Stimulated activated CD8-positive, alpha-beta memory T cell treated with anti-CD3 and anti-CD28 coated beads, Interleukin-7, amount 100 ng/mL, for 1 hour (primary cell): ENCODE measurements at places on chromosomes 2 and 18.

- DNase-seq: no peak
These were observed 124.5 kb downstream of the CCDC102B start for GRCh38 chr18:68922392-68922791.

- no peak for DNase-seq
These were observed 122.9 kb downstream of the ATAD2B start for GRCh38 chr2:23803965-23804542.

DNA sequence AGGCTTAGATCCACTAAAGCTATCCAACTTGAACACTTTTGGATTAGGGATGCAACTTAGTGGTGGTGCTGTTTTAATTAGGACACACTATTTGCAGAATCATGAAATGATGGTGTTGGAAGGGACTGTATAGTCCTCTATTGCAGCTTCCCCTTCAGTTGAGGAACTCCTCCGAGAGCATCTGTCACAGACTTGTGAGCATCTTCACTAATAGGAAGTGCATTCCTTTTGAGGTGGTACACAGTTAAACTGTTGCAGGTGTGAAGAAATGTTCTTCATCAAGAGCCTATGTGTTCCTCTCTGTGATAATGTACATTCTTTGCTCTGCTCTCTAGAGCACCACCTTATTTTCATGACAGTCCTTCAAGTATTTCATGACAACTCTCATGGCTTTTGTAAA, 197.4 kb downstream of the CAMKMT start:
- DNase-seq: no peak

- DNase-seq: no peak
These were observed 4.0 kb downstream of the B4GALT6 start for GRCh38 chr18:31680433-31680811.

DNA sequence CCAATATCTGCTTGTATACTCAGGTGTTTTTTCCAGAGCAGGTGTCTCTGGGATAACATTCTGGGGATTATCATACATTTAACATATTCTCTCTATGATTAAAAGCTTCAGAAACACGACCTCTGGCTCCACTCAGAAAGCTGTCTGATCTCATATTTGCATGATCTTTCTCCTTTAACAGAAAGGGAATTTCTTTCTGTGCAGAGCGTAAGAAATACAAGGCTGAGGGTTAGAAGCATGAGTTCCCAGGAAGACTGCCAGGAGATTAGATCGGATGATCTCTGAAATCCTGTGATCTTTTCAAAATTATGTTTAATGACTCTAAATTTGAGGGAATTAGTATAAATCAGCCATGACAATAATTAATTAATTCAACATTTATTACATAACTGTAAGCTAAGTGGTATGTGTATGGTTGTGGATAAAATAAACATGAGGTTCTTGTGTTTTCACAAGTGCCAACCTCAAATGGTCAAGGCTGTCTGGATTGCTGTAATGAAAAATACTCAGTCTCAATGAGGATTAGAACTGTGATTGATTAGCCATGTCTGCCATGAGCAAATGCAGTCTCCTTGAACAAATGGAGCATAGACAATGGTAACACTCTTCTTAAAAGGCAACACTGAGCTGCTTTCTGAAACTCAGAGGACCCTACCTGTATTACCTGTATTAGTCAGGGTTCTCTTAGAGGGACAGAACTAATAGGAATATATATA, 304.9 kb downstream of the STK39 start:
- DNase-seq: no peak

- no peak for DNase-seq
These were observed 420.3 kb upstream of the POU3F3 start for GRCh38 chr2:104433657-104434056.

GRCh38 chr2:225573603-225574002, 174.1 kb downstream of the NYAP2 start:
- DNase-seq: no peak

DNA sequence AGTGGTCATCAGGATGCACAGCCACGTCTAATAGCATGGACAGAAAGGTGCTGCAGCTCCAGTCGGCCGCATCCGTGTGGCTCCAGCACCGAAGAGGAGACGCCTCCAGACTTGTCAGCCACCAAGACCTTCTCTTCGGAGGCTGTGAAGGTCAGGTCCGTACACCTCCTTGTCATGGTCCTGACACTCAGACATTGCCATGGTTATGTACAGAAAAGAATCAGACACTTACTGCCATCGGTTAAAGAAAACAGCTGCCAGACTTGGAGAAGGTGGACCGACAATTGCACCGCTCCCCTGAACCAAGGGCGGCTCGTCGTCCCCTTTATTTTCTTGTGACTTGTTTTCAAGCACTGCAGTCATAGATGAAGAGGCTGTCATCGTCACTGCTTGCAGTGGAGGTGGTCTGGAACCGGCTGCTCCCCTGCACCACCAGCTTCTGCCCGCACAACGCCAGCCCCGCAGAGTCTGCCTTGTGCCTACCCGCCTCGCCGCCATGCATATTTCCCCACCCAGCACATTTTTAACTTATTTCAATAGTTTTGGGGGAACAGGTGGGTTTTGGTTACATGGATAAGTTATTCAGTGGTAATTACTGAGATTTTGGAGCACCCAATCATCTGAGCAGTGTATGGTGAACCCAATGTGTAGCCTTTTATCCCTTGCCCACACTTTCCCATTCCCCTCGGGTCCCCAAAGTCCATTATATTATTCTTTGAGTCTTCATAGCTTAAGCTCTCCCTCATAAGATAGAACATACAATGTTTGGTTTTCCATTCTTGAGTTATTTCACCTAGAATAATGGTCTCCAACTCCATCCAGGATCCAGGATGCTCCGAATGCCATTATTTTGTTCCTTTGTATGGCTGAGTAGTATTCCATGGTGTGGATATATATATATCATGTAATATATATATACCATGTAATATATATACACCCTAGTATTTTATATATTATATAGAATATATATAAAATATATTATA, 18.1 kb downstream of the FBXO48 start:
- DNase-seq: no peak

GRCh38 chr2:149039213-149039724, 770 bp downstream of the LYPD6B start:
- DNase-seq: no peak

DNA sequence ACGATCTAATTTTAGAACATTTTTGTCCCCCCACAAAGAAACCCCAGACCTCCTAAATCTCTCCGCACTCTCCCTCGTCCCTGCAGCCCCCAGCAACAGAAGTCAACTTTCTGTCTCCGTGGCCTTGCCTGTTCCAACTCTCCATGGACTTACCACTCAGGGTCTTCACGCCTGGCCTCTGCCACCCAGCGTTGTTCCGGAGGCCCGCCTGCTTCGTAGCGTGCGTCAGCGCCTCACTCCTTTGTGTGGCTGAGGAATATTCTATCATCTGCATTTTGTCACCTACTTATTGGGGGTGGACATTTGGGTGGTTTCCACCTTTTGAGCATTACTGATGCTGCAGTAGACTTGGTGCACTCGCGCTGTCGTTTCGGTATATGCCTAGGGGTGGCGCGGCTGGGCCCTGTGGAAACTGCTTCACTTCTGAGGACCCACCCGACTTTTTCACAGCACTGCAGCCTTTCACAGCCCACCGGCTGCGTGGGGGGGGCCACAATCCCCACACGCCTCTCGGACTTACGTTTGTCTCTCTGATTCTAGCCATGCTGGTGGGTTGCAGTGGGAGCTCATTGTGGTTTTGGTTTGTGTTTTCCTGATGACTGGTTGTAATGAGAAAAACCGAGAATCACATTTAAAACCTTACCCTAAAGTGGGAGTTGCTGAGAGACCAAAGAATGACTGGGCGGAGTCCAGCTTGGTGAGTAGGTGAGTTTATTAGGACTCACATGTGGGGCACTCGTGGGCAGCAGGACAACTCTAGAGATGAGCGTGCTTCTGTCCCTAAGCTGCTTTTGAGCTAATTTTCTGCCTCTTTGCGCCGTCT, 1.4 kb upstream of the HSBP1L1 start:
- no peak for DNase-seq

- no peak for DNase-seq
These were observed 31.1 kb downstream of the GREB1 start for GRCh38 chr2:11564816-11565567.

DNA sequence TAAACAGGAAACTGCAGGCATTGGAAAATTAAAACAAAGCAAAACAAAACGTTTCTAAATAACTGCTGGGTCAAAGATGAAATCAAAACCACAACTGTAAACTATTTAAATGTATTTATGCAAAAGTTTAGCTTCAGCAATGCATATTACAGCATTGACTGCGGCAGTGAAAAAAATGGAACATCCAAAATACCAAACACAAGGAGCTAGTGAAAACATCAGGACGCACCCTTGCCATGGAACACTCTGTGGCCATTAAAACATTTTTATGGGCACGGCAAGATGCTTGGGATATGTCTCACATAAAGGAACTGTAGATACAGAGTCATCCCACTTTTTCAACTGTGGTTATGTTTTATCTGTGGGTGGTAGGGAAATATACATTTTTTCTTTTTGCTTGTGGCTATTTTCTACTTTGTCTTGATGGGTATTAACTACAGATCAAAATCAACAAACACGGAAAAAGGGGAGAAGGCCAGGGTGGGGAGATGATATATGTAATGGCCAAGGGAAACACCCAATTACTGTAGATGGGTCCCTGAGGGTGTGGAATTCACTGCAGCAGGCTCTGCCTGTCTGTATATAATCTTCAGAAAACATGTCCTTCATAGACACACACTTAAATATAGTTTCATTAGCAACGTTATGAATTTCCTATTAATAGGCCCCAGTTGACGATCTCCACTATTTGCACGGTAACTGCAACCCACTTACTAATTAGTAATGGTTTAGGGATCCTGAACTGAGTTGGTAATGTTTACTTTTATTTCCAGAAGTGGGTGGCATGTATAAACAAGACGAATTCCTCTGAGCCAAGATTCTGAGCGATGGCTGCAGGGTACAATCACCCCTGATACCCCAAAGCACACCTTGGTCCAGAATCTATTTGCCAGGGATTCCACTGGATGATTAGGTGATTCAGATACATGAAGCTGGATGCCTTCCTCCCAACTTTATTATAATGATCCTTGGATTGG, 110.5 kb downstream of the ACKR3 start:
- DNase-seq: no peak

DNA sequence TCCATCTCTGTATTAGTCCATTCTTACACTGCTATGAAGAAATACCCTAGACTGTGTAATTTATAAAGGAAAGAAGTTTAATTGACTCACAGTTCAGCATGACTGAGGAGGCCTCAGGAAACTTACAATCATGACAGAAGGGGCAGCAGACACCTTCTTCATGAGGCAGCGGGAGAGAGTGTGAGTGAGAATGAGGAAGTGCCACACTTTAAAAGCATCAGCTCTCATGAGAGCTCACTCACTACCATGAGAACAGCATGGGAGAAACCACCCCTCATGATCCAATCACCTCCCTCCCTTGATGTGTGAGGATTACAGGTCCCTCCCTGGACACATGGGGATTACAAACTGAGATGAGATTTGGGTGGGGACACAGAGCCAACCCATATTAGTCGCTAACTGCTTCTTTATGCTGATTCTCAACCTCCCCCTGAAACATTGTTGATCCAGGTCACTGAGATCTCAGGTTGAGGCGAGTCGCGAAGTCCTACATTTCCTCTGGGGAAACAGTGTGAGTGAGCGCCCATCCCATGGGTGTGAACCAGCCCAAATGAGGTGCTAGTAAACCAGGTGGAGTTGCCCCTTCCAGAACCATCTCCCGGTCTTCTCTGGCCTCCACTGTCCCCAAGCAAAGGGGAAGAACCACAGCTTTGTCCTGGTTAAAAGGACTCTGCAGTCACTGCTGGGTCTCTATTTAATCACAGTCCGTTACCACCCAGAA, 123.8 kb downstream of the CAPN13 start:
- no peak for DNase-seq

DNA sequence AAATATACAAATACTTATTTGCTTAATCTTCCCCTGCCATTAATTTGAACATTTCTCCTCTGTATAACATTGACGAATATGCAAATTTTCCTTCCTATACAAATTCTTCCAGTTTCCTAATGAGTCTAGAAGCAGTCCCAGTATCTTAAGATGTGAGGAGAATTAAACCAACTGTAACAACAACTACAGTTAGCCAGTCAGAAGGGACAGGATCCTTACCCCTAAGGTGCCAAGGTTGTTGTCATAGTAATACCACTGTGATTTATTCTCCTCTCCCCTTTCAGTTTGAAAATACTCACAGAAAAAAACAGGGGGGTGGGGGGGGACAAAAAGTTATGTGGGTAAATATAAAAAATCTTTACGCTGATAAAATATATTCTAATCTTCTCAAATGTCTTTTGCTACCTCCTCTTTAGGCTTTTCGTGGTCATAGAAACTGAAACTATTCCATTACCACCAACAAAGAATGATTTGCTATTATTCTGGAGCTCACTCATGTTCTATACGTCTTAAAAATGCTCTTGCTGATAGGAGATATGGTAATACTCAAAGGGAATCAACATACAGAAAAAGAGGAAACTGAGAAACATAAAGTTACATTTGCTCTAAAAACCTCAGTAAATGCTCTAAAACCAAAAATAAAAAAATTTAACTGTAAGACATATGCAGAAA, 107.6 kb downstream of the MEMO1 start:
- no peak for DNase-seq

DNA sequence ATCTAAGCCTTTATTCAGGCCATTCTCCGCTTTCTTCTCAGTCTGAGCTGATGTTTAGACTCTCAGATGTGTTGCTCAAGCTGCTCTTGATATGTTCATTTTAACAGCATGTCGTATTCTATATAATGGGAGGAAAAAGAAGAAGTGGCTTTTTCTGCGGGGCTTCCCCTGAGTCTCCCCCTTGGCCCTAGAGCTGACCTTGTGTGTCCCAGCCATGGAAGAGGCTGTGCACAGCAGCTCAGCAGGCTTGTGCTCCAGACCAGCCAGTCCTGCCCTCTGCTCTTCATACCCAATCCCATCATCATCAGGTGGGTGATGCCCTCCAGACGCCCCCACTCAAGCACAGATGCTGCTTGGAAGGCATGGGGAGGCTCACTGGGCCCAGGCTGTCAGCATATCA, 155.1 kb upstream of the CELF4 start:
- no peak for DNase-seq

- DNase-seq: no peak
These were observed 334.7 kb upstream of the GULP1 start for GRCh38 chr2:187956906-187957534.

- DNase-seq: no peak
These were observed 128.7 kb upstream of the CD302 start for GRCh38 chr2:159926695-159927094.

DNA sequence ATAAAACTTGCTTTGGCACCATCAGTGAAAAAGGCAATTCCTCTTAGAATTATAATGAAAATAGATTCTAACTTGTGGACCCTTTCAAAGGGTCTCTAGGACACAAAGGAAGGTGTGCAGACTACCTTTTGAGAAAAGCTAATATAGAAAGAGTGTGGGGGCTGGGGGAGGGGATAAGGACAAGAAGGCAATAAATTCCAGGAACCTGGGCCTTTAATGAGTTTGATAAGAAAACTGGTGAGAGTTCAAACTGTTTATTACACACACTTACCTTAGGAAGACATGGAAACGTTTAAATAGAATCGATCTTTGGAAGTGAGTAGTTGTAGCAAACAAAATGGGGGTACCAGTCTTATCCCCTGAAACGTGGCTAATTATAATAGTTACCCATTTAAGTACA, 39.6 kb upstream of the PGAP1 start:
- DNase-seq: no peak
